ENCODE measurements at places on chromosomes 6 and 20.

DNA sequence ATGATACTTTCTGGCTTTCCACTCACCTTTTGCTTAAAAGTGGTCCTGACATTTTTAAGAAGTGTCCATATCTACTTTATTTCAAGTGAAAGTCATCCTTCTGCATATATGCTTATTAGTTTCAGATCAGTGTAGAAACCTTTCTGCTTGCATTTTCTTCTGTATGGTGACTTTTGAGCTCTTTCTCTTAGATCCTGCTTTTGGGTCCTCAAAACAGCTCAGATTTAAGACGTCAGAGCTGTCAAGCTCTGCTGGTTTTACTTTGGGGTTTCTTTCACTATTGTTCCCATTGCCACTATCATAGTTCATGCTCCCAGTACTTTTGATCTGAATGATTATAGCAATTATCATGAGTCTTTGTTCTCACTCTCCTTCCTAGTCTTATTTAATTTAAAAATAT lies 41.7 kb downstream of the BCKDHB start:
- DNase-seq, result no peak

DNA sequence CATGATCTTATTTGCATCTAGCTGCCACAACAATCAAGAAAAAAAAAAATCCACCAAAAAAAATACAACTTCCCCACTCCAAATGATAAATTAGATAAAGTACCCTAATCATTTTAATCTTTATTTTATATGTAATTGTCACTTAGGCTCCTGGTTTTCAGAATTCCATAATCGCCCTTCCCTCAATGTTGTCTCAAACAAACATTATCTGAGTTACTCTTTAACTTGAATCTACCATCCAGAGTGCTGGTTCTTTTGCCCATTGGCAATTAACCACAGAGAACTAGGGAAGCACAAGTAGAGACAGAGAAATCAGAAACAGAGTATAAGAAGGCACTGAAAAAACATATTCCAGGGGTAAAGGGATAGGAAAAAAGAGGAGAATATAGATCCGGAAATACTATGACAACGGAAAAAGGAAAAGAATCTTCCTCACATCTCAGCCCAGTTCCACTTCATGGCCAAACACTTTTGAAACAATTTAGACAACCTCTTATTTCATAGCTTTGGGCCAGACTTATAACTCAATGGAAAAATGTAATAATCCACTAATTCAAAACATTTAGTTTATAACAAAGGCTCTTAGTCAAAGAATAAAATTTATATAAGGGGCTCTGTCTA lies 861 bp upstream of the NHSL1 start:
- DNase-seq, result no peak

DNA sequence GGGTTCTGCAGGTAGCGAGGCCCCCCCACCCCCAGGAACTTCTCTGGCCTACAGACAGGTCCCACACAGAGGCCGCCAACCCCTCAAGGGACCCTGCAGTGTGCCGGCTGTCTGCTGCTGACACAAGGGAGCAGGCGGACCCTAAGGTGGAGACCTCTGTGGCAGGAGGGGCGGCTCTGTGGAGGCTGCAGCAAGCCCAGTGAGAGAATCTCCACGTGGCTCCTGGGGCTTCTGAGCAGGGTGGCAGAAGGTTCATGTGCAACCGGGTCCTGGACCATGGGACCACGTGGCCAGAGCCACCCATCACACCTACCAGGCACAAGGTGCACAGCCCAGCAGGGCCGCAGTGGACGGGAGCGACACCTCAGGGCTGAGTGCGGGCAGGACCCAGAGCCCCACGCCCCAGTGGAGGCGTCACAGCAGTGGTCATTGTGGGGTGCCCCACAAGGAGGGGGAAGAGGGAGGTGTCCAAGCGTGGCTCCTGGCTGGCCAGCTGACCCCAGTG lies 4.3 kb downstream of the ARFRP1 start:
- no peak for DNase-seq

DNA sequence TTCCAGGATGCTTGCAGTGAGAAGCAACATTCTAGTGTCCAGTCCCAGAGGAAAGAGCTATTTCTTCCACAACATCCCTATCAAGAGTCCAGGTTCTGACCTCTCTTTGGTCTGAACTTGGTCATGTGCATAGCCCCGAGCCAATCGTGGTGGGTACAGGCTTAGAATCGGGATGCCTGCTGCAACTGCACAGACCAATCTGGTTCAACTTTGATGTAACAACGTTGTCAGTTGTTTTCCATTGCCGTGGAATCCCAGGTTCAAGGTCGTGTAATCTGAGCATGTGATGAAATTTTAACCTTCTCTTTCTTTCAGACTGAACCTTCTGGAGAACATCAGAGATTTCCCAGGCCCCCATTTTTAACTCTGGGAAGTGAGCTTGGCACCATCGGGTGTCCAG lies 130.5 kb downstream of the ANKRD60 start:
- DNase-seq, result no peak

DNA sequence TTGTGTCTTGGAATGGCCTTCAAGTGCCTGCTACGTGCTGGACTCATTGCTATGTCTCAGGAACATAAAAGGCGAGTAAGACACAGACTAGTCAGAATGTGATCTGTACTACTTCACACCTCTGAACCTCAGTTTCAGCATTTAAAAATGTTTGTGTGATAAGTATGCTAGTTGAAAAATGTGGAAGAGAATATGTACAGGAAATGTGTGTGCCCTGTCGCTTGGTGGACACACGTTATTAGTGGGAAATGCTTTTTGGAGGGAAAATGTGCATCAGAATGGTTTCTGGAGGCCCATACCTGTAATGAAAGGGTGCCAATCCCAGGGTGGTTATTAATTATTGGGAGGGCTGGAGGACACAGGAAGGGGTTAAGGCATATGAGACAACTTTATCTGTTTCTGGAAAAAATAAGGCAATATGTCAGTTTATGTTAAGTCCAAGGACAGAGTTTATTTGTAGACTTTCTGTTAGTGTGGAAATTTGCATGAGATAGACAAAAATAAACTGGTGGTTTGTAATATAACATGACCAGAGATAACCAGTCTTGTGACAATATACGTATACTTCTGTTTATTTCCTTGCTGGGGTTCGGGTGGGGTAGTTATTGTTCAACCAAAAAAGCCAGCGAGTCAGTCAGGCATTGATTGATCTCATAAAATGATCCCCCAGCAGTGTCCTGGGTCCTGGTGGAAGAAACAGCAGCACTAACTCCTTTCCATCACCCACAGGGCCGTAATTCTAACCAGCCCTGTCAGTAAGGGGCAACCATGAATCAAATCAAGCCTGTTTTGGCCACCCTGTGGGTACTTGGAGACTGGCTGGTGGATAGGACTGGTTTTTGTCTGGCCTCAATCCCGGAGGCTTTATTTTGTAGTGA lies 117.9 kb downstream of the JARID2 start:
- no peak for DNase-seq

DNA sequence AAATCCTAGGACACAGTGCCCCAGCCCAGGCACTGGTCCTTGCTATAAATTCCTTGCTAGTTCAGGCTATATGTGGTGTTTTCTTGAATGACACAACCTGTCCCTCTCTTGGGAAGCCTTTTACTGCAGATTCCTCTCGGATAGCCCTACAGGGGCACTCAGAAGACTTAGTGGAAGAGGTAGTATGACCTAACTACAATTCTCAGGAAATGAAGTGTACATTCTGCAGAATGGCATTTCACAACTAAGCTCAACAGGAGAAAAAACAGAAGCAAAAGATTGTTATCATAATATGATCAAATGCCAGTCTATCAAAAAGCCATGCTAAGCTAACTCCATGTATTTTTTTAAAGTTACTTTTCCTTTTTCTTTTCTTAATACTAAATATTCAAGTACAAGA lies 66.3 kb upstream of the FBXL4 start:
- DNase-seq, result no peak

DNA sequence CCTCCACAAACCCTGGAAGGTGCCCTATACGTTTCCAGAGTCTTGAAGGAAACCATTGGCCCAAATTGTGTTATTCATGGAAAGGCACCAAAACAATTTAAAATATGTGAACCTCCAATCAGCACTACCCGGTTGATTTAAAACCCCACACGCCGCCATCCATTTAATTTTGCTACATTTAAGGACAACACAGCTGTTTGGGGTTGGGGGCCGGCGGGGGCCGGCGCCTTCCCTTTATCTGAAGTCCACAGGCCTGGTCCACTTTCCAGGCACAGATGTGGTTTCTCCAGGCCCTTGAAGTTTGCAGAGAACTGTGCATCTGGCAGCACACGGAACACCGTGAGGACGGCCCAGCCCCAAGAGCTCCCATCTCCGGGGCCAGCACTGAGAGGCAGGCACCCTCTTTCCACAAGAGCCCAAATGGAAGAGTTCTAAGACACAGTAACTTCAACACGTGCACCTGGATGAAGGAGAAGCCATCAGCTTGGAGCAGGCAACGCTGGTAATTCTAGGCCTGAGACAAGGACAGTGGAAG lies 16.8 kb upstream of the FRMD1 start:
- no peak for DNase-seq

DNA sequence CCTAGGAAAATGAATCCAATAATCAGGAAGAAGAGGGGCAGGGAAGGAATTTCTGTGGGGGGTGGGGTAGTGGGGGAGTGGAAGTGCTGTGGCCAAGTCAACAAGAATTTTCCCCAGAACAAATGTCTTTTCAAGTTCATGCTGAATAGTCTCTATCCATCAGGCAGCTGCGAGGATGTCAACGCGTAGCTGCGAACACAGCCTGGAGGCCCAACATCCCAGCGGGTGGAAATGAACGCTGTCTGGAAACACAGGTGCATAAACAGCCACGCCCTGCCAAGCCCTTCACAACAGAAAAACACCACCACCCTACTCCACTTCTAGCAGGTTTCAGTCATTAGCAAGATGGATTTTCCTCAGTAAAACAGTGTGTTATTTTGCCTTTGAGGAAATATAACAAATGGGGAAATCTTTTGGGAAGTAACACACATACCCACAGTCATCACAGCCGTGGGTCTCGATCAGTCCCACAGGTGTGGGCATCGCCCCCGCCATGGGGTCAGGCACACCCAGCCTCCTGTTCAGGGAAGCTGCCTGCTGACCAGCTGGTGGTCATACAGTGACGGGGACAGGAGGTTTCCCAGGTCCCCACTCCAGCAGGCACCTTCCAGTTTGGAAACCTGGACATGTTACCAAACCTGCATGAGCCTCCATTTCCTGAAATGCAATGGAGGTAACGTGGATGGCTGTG lies 112.1 kb upstream of the THBS2 start:
- DNase-seq, result no peak

DNA sequence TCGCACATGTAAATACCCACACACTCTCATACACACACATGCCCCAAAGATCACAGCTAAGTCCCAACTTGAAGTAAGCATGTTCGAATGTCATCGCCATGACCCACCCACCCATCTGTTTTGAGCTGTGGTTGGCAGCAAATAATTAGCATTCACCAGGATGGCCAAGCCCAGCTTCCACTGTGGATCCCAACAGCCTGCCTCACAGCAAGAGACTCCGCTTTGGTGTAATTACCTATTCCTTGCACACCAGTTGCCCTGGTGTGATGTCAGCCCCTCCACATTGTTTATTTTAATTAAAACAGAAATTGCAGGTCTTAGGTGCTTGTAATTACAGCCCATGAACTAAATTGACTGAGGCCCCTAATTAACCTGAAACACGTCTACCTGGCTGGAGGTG lies 81.1 kb downstream of the MAFB start:
- DNase-seq, result no peak

DNA sequence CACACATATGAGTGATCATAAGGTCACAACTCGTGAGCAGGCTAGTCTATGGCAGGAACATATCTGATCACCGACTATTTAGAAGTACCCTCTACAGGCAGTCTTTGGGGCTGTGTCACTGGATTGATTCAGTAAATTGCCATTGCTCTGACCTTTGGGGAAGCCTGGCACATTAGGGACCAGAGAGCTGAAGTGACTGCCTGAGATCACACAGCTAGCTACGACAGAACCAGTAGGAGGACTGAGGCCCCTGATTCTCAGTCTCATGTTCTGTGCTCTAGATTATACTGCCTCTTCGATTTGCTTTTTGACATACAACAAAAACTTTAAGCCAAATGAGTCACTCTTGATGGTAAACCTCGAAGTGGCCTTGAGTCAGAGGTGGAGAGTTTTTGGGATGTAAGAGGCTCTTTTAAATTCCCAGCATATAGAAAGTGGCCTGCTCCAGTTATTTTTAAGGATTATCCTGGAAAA lies 247.5 kb upstream of the SUPT3H start:
- DNase-seq, result peak; percentile 64

DNA sequence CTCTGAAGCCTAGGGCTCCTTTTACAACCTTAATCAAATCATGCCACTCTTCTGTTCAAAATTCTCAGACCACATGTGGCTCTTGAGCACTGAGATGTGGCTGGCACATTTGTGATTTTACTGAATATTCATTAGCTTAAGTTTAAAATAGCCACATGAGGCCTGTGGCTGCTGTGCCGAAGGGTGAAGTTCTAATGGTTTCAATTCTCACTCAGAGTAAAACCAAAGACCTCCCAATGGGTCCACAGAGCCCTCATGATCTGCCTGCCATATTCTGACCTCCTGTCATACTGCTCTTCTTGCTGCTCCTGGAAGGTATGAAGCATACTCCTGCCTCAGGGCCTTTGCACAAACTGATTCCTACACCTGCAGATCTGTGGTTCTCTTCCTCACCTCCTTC lies 7.8 kb upstream of the CST3 start:
- DNase-seq, result no peak

GRCh38 chr6:3281631-3282475 lies 23.1 kb downstream of the PSMG4 start:
- peak; percentile 33 for DNase-seq

GRCh38 chr6:96104910-96105309 lies 89.1 kb downstream of the FUT9 start:
- no peak for DNase-seq

GRCh38 chr20:53707371-53708055 lies 113.9 kb upstream of the ZNF217 start:
- no peak for DNase-seq

DNA sequence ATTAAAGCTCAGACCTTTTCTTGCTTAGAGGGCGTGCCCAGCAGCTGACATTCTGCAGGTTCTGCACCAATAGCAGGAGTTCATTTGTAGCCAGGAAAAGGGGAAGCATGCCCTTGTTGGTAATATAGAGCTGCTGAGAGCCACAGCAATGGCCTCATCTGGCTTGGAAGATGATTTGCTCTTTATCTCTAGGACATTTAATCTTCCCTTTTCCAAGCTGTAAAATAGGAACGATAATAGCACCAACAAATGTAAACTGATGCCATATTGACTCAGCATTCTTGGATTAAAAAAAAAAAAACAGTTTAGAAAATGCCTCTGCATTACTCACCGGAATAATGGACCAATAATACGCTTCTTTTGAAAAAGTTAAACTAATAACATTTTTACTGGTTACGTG lies 93.4 kb upstream of the SLC2A12 start:
- DNase-seq, result no peak

GRCh38 chr20:57491373-57491772 lies 33.6 kb downstream of the CTCFL start:
- DNase-seq, result no peak

- DNase-seq, result no peak
These were observed 633 bp downstream of the RPRD1B start for GRCh38 chr20:38034108-38034649.

Data from fibroblast of skin of left quadriceps (primary cell).